Esophagus squamous epithelium (tissue), 5 donors: ENCODE measurements at places on chromosomes 7 and 10.

- DNase-seq = no peak
Observed at GRCh38 chr7:31214751-31215150, 125.8 kb downstream of the NEUROD6 start.

- no peak for DNase-seq
Observed at GRCh38 chr7:18903695-18904094, 213.7 kb downstream of the TWIST1 start.

DNA sequence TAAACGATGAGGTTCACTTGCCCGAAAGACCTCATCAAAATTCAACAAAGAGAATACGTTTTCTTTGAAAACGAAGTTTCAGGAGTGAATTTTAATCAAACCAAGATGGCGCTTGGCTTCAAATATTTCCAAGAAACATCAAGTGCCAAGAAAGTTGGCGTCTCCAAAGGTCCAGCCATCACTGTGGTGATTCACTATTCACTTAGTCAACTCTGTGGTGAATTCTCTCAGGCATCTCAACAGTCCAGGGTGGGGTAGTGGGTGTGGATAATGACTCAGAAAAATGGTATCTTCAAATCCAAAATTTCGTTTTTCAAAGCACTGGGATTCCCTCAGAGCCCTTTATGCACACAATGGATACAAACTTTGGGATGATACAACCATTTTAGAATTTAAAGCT lies 133.1 kb downstream of the SVIL start:
- DNase-seq = no peak

GRCh38 chr10:60399328-60399727 lies 9.7 kb upstream of the ANK3 start:
- no peak for DNase-seq

- no peak for DNase-seq
Observed at GRCh38 chr10:75730847-75731246, 299.4 kb downstream of the LRMDA start.

GRCh38 chr7:41063116-41063515 lies 639.8 kb downstream of the INHBA start:
- DNase-seq = no peak

- DNase-seq = no peak
Observed at GRCh38 chr10:69315610-69316312, 37.5 kb downstream of the HK1 start.

GRCh38 chr7:158976468-158976848 lies 120.1 kb downstream of the DYNC2I1 start:
- DNase-seq = no peak

DNA sequence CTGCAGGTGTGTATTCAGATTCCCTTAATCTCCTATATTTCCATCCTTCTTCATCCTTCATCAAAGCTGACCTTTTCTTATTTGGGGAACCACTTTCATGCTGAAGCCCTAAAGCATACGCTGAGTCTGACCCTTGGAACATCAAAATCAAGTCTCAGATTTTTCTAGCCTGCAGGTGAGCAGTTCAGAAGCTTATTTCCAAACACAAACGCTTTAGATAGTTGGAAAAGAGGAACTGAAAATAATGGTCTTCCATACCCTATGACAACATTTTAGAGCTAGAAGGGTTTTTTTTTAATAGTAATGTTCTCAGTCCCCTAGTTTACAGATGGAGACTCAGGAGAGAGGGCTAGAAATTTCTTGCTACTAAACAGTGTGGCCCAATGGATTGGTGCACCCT lies 1.6 kb upstream of the AGK start:
- no peak for DNase-seq

DNA sequence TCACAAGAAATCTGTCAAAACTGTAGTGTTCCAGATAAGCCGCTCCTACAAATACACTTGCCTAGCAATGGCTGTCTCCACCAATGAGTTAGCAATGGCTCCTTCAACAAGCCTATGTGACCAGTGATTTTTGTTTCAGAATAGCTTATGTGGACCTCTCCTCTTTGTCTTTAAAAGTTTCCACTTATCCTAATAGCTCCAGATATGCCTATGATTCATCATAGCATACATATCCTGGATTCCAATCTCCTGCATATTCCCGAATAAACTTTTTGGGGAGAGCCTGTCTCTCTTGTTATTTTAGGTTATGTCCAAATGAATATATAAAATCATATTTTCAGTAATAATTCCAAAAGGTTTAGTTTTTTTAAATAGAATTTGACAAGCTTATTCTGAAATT lies 510.6 kb downstream of the ARL4A start:
- DNase-seq = no peak

- DNase-seq = no peak
Observed at GRCh38 chr10:62053860-62054259, 152.4 kb downstream of the ARID5B start.

- DNase-seq = no peak
Observed at GRCh38 chr7:83468251-83468739, 180.6 kb downstream of the SEMA3E start.

- no peak for DNase-seq
Observed at GRCh38 chr10:43880160-43880559, 231.5 kb upstream of the ZNF32 start.

DNA sequence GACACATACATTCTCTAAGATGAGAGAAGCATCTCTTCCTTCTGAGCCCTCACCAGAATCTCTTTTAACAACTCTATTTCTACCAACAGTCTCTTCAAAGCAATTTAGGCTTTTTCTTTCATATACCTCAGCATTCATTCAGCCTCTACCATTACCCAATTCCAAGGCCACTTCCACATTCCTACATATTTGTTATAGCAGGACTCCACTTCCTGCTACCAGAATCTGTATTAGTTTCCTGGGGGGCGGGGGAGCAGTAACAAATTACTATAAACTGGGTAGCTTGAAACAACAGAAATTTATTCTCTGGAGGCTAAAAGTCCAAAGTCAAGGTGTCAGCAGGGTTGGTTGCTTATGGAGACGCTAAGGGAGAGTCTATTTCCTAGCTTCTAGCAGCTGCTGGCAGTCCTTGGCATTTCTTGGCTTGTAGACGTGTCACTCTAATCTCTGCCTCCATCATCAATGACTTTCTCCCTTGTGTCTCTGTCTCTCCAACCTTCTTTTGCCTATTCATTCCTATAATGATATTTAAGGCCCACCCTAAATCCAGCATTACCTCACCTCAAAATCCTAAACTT lies 7.4 kb downstream of the PRPS1L1 start:
- no peak for DNase-seq

- DNase-seq = no peak
Observed at GRCh38 chr10:13247246-13247645, 13.1 kb upstream of the UCMA start.

- DNase-seq = no peak
Observed at GRCh38 chr7:67486401-67486800, 489.8 kb downstream of the TYW1 start.
